CD8-positive, alpha-beta memory T cell (primary cell): ENCODE measurements at places on chromosomes 4 and X.

DNA sequence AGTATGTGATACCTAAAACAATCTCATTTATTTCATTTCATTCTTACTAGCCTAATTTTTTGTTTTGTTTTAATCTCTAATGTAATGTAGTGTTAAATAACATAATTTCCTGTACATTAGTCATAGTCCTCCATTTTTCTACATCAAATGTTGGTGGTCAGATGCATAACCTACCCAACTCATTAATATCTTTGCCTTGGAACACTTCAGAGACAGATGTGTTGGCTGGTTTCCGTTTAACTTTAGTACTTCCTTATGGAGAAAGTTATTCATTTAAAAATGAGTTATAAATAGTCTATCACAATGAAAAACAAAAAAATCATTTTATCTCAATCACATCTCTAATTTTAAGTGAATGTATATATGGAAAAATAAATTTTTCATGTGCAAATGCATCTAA is 190.2 kb downstream of the ANTXR2 start:
- no peak for DNase-seq

- no peak for DNase-seq
Measured at GRCh38 chrX:72025236-72025770, 106.4 kb downstream of the RTL5 start.

GRCh38 chrX:97898798-97899197 is 1015.1 kb downstream of the RPA4 start:
- no peak for DNase-seq

DNA sequence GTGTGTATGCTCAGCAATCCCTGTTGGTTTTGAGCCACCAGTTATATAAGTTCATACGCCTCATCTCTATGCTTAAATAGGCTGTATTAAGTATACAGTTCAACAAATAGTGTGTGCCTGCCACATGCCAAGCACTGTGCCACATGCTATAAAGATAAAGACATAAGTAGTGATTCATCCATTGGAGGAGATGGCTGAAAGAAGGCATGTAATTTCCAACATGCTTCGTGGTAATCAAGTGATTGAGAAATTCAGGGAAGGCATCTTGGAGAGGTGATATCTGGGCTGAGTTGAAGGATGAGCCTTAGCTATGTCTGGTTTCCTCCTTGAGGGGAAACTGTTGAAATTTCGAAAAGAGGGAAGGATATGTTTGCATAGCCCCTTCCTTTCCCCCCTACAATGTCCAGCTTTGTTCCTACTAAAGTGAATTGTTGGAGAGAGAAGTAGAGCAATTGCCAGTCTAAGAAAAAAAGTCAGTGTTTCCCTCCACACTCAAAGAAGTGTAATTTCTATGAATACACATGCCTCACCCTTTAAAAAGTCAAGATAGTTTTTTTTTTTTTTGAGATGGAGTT is 96.5 kb downstream of the ARHGAP10 start:
- DNase-seq = no peak

- no peak for DNase-seq
Measured at GRCh38 chr4:188989371-188989770, 850.1 kb downstream of the TRIML1 start.

DNA sequence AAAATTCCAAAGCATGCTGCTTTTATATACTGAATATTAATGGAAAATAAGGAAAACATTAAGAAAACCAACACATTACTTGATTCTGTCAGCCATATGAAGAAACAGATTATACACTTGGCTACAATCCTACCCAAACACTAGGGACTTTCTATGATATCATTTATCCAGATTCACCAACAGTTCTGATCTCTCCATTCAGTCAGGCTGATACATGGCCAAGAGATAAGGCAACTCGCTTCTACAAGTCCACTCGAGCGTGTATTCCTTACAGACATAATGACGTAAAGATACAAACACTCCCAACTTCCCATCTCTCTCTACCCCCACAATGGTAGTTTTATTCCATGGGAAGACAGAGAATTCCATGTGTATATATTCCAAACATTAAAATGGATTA is 44.5 kb downstream of the NEK1 start:
- no peak for DNase-seq

DNA sequence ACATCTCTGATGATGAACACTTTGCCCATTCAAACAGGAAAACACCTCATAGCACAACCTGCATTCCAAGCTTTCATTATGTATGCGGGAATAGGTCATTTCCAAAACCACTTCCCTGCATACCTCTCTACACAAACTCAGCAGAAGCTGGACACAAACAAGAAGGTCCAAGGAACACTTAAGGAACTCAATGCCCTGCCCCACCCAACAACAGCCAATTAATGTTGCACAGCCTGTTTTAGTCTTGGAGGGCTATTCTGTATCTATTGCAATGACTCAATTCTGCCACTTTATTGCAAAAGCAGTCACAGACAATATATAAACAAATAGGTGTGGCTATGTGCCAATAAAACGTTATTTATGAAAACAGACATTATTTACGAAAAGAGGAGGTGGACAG is 16.7 kb downstream of the OPHN1 start:
- no peak for DNase-seq

DNA sequence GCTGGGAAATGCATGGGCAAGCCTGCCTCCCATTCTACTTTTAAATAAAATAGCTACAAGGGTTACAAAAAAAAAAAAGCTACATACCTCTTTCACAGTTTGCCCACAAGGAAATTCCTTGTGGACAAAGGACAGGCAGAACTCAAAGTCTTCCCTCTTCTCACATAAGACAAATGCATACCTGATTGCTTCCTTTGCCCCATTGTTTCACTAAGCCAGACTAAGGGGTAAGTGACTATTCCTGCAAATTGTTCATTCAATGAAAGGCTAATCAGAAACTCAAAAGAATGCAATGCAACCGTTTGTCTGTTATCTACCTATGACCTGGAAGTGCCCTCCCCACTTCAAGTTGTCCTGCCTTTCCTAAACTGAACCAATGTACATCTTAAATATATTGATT is 780.6 kb downstream of the FAM133A start:
- DNase-seq = no peak

DNA sequence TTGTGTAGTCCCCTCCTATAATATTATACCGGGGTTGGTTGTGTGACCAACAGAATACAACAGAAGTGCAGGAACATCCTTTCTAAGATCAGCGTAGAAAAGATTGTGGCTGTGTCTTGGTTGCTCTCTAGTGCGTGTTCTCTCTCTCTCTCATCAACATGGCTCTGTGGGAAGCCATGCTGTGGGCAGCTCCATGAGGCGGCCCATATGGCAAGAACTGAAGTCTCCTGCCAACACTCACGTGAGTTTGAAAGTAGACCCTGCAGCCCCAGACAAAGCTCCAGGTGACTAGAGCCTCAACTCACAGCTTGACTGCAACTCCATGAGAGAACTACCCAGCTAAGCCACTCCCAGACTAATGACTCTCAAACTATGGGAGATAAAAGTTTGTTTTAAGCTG is 118.7 kb downstream of the TSPAN5 start:
- no peak for DNase-seq

DNA sequence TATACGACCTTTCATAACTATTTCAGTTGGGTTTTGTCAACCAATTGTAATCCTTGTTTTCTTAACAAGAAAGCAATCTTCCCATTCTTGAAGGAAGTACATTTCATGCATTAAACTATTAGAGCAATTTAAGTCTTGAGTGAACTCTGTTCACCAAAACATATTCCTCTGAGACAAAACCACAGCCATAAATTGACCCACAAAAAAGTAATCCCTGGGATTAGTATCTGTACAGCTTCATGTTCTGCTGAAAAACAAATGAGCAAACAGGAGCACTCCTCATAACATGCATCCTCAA is 207.0 kb upstream of the PDE5A start:
- DNase-seq = no peak

- no peak for DNase-seq
Measured at GRCh38 chr4:54392479-54392878, 163.4 kb downstream of the PDGFRA start.

DNA sequence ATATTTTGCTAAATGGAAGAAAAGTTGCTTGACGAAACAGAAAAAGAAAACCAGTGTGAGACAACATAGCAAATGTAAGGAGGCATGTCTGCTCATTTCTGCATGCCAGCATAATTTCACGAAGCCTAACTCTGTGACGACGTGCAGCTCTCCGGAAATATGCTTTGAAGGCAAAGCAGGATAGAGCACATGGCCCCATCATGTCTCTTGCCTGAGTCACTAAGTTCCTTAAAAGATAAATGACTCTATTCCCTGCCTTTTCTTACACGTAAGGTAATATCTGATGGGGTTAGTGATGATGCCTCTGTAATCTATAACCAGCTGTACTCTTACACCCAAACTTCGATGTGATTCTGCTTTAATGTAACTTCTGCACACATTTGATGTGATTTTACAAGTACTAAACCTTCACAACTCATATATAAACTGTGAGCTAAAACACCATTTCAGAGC is 64.5 kb downstream of the ANXA3 start:
- DNase-seq = no peak

DNA sequence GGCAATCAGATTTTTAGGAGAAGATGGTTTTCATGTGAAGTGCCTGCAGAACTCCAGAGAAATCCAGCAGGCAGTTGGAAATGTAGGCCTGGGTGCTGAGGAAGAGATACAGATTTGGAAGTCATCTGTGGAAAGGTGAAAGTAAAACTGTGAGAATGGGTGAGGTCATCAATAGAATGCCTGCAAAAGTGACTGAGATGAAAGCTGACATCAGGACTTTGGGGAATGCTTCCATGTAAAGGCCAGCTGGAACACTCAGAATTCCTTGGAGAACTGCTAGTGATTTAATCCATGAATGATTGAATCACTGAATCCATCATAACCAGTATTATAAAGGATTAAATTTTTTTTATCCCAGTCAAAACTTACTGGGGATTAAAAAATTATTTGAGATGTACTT is 124.5 kb upstream of the GIMD1 start:
- no peak for DNase-seq

DNA sequence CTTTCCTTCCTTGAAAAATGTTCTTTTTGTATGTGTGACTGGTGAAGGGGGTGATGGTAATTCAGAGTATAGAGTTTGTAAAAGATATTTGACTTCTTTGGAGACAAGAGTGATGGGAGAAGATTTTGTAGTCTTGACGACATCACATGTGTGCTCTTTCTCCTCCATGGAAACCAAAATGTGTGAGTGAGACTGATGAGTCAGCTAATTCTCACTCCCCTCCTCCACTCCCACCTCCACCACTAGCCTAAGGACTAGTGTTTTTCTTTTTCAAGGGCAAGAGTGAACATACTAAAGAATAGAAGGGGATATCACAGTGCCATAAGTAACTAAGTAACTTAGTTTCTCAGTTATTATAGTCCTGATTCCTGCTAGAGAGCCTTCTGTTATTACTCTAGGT is 14.0 kb upstream of the DGKK start:
- DNase-seq = no peak

DNA sequence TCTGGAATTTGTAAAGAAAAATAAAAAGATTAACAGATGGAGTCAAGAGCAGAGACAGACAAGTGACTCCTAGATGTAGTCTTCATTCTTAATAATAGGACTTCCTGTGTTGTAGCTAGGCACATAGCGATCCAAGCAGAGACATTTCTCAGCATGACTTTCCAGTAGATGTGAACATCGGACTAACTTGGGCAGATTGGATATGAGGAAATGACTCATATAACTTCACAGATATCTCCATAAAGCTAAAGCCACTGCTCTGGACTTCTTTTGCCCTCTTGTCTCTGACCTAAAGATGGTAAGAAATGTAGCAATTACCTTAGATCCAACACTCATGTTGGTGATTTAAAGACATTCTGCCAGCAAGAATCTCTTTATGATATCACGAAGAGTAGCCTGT is 131.7 kb downstream of the EPHA5 start:
- no peak for DNase-seq

GRCh38 chr4:171891038-171891437 is 77.8 kb downstream of the GALNTL6 start:
- no peak for DNase-seq

GRCh38 chr4:147822128-147822527 is 90.2 kb downstream of the ARHGAP10 start:
- DNase-seq = no peak

DNA sequence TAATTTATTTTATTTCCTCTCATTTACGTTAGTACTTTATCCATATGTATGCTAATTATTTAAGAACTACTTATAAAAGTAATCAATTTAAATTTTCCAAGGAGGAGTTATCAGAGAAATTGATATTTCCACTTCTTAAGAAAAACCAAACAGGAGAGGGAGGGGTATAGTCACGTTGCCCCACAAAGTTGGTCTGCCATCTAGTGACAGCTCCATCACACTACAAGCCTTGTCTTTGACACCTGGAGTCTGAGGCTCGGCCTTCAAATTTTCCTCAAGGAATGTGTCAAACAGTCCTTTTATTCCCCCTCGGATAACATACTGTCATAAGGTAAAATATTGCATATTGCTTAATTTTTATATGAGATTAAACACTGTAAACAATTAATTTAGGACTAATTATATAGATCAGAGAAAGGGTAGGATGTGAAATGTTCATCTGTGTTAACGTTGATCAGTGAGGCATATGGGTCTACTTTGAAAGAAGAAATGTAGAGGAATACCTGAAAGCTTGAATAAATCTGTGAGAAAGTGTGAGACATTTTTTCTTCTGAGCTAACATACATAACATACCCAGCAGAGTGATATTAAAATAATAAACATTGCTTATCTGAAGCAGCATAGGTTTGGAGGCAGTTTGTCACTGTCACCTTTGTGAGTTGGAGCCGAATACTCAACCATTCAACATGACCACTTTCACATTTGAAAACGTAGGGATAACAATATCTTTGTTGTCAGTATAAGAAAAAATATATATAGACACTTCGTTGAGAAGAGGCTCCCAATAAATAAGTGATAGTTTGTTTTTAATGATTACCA is 114.4 kb downstream of the GLRA3 start:
- no peak for DNase-seq

GRCh38 chrX:150184491-150184890 is 178.6 kb upstream of the MAMLD1 start:
- no peak for DNase-seq

- no peak for DNase-seq
Measured at GRCh38 chr4:172042714-172043114, 229.5 kb downstream of the GALNTL6 start.

DNA sequence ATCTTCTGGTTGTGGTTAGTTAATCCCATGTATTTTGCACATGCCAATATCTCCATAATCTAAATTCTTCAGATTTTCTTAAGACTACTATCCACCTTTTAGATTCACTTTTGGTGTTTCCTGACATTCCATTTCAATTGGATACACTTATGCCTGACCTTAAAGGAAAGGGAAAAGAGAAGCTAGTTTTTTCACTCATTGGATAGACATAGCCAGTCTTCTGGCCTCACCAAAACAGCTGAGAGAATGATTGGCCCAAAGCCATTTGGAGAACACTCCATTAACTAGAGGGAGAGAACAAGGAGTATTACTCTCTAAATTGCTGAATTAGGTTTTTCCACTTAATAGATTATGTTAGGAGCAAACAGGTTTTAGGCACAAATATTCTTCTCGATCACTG is 4.0 kb downstream of the PRPS1 start:
- DNase-seq = no peak

- DNase-seq = no peak
Measured at GRCh38 chr4:1326751-1327525, 20.1 kb upstream of the UVSSA start.
